Umbilical cord (tissue), 2 donors: ENCODE measurements at places on chromosomes 1 and 21. TPM values are rescaled to one million over a fixed set of nuclear protein-coding genes. Genes with fewer than 3 reads are reported as not detected.
A peak's percentile ranks its signal among the peaks of the same experiment; 100 is the strongest.

PTGFR gene
- total RNA-seq = 18.8 TPM

C1orf141 gene
- 2.6 TPM for total RNA-seq

GRCh38 chr21:44074315-44074958, 32.8 kb upstream of the PWP2 start:
- no peak for DNase-seq

- DNase-seq = peak; percentile 49
Measured at GRCh38 chr1:44030605-44031251, 534 bp downstream of the SLC6A9 start.

LORICRIN gene
- total RNA-seq = not detected

- no peak for DNase-seq
Measured at GRCh38 chr21:37886120-37886519, 30.1 kb downstream of the KCNJ6 start.
